Activated T-cell treated with anti-CD3 and anti-CD28 coated beads, Interleukin-2, amount 50 U/mL, for 4 hours (primary cell): ENCODE measurements at places on chromosomes 11 and 22.

- DNase-seq: peak; percentile 29
Measured at GRCh38 chr11:57324154-57324885, 432 bp downstream of the TNKS1BP1 start.

GRCh38 chr11:597166-597725 lies 18.5 kb downstream of the IRF7 start:
- no peak for DNase-seq

GRCh38 chr11:1909524-1909923 lies 10.0 kb upstream of the TNNT3 start:
- no peak for DNase-seq

DNA sequence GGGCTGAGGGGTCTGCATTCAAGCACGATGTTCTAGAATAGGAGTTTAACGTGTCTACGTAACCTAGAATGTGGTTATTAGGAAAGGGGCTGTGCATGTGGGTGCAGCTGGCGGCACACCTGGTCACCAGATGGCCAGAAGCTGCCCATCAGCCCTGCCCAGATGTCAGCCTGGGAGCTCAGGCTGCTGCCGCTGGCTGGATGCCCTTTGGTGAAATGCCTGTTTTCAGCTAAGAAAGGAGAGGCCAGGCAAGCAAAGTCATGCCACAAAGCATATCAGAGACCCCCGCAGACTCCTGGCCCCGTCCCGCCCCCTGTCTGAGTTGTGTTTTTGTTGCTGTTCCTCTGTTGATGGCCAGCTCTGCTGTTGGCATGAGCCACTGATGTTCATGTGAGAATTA lies 11.3 kb upstream of the ADORA2A start:
- no peak for DNase-seq

DNA sequence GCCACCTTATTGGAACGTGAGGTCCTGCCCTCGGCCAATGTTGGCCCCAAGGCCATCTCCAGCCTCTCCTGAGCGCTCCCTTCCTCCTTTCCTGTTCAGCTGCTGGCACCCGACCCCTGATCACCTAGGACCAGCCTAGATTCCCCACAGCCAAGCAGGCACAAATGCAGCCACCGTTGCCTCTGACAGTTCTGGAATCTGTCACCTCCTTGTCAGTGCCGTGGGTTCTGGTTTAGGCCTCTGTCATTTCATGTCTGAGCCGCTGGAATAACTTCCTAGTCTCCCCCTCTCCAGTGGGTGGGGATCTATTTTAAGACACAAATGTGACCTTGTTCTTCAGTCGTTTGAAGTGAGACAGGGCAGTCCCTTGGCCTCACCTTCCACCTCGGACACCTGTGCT lies 29.7 kb downstream of the FADS3 start:
- DNase-seq: no peak

GRCh38 chr22:28798810-28799605 lies 1.4 kb downstream of the XBP1 start:
- no peak for DNase-seq

GRCh38 chr11:62850911-62851806 lies 11.8 kb upstream of the WDR74 start:
- DNase-seq: no peak

DNA sequence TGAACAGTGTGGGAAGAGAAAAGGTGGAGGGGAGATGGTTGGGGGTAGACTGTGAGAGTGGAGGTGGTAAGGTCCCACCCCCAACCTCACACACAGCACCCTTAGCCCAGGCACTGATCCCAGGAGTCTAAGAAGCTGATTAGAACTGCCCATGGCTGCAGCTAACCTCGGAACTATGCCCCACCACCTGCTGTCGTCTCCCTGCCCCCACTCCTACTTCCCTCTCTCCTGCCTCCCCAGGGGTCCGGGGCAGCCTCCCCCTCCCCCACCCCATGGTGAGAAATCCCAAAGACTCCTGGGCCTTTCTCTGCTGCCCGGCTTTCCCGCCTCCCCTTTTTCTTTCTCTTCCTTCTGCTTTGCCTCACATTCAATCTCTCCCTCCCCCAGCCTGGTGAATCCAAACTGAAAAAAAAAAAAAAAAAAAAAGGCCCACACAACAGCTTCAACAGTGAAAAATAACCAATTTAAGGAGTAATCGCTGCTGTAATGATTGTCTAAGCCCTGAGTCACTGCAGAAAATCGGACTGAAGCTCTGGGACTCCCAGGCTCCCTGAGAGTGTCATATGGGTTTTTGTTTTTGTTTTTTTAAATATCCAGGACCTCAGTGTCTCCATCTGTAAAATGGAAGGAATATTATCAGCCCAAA lies 9.6 kb upstream of the TP53I11 start:
- DNase-seq: no peak

GRCh38 chr11:16946477-16947282 lies 67.5 kb downstream of the PLEKHA7 start:
- no peak for DNase-seq

DNA sequence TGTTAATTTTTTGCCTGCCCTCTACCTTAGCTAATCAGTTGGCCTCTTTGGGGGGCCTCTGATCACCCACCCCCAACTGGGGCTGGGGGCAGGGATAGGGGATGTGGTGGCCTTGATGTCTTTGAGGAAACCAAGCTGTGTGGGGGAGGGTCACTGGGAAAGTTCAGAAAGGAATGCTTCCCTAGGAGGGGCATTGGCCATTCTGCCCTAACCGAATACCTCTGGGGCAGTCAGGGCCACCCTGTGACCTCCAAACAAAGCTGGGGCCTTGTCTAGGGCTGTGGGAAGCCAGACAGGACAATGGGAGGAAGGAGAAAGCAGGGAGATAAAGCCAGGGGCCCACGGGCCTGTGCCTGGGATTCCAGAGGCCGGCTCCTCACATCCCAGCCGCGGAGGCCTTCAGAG lies 97.5 kb downstream of the TSPAN18 start:
- no peak for DNase-seq

GRCh38 chr11:131642756-131643531 lies 272.5 kb downstream of the NTM start:
- no peak for DNase-seq

DNA sequence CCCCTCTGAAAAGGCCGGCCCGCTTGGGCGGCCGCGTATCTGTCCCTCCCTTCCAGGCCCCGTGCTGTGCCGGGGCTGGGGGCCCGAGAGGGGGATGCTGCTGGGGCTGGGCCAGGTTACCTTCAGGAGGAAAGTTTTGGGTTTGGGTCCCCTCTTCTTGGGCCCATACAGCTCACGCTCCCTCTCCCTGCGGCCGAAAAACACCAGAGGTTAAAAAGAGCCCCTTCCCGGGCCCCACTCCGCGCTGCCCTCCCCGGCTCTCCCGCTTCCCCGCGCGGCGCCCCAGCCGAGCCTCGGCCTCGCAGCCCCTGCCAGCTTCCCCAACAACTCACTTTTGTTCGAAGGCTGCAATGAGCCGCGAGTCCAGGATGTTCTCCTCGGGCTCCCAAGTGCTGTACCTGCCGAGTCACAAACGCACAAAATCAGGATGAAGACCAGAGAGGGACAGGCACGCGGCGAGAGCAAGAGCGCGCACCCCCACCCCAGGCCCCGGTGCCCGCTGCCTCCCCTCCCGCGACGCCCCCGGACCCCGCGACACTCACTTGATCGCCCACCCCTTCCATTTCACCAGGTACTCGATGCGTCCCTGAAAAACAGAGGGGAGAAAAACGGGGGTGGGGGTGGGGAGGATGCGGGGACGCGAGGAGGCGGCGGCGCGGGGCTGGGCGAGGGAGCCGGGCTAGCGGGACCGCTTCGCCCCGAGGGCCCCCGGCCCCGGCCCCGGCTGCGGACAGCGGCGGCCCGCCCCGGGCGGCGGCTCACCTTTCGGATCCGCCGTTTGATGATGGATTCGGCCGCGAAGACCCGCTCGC lies 450 bp downstream of the CBX6 start:
- no peak for DNase-seq

DNA sequence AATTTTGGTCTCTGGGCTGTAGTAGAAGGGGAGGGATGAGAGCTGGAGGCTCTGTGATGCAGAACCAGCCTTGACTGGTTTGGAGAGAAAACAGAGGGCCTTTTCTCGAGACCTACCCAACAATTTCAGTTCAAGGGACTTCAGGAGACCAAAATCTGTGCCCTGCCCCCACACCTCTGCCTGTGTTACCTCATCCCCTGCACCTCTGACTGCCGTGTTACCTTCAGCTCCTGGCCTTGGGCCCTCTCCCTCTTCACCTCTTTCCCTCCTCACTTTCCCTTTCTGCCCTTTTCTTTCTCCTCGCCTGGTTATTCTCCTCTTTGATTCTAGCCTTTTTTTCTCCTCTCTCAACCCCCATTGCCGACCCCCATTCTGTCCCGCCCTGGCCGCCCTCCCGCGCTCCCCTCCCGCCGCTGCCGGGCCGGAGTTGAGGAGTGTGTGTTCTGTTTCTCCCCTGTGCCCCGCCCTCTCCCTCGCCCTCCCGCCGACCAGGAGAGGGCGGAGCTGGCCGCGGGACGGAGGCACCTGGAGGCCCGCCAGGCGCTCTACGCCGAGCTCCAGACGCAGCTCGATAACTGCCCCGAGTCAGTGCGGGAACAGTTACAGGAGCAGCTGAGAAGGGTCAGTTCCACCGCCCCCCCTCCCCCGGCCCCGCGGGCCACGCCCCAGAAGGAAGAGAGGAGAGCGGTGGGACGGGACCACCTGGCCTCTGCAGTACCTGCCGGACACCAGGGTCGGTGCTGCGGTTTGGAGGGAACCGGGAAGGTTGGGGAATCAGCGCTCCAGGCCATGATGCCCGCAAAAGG lies 27.2 kb downstream of the PHLDB1 start:
- no peak for DNase-seq

DNA sequence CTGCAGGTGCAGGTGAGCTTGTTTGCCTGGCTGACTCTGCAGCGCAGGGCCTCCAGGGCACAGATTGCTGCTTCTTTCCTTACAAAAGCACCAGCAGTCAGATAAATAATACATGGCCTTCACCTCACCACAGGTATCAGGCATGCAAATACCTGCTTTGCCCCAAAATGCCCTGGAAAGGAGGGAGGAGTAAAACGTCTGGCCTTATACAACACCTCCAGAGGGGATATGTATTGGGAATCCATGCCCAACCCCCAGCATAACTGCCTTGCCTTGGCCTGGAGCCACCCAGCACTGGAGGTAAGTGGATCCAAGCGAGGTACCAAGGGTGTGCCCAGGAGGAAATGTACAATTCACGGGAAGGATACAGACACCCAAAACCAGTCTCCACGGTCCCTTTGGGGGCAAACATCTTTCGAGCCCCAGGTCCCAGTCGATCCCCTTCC lies 860 bp downstream of the TMEM184B start:
- no peak for DNase-seq

DNA sequence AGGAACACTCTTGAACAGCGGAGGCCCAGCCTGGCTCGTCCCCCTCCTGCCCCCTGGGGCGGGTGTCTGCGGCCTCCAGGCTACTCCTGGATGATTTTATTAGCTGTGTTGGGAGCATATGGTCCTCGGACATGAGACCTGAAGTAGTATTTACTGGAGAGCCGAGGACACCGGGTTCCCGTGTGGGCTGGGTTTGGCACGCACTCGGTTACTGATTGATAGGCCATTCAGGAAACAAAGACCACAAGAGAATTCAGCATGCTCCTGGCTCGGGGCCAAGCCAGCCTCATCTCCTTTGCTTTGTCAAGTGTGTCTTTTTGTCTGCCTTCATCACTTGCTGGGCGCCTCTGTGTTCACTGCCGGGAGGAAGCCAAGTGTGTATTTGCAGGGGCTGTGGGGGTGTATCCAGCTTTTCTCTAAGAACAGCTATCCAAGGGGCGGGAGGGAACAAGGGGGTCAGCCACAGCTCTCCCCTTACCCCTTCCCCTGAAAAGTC lies 9.7 kb downstream of the FXYD2 start:
- DNase-seq: peak; percentile 73
